Fibroblast of skin of scalp (primary cell): ENCODE measurements at places on chromosomes 3 and 15.
A peak's percentile ranks its signal among the peaks of the same experiment; 100 is the strongest.

DNA sequence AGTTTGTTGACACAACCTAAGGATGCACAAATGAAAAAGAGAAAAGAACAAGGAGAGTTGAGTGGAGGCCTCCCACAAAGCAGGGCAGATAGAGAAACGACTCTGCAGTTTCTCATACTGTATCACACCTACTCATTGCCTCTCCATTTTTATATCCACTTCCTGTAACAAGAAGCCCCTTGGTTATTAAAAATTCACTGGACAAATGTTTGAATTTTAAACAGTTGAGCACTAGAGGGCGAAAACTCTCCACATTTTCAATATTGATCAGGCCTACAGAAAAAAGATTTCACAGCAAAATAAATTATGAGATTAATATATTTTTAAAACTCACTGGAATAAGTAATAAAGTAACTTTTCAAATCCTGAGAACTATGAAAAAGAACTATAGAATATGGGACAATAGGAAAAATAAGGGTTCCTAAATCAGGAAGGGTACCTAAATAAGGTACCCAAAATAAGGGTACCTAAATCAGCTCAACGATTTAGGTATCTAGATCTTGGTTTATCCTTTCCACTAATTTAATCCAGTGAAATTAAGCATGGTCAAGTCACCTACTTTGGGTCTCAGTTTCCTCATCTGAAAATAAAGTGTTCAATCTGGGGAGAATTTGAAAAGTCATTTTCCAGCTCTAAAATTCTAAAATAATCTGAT, 47.0 kb upstream of the PPIB start:
- peak; percentile 58 for DNase-seq

DNA sequence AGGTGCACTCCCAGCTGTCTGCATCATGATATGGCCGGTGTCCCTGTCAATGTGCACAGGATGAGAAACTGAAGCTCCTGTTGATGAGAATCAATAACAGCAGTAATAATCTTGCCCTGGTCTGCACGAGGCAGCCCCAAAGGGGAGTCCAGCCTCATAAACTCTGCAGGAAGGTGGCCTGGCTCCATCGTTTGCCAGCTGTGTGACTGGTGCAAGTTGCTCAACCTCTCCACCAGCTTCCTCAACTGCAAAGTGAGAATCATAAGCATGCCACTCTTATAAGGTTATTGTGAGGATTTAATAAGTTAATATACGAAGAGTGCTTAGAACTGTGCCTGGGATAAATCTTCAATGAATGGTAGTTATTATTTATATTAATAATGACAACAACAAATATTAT, 203.4 kb upstream of the HES1 start:
- no peak for DNase-seq

DNA sequence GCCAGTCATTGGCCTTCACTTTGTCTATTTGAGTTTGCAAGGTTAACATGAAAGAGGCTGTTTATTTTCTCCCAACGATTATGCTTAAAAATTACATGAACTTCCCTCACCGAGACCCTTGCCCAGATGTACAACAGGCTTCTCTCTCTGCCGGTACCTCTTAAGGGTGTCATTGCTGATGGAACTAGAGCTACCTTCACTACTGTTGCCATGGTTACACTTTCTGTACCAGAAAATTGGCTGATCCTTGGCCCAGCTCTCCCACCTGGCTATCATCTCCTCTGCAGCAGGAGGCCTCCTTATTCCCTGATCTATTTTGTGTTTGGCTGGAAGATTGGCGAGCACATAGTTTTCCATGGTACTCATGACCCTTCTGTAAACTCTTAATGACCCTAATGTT, 24.0 kb upstream of the LIPC start:
- DNase-seq, result no peak

DNA sequence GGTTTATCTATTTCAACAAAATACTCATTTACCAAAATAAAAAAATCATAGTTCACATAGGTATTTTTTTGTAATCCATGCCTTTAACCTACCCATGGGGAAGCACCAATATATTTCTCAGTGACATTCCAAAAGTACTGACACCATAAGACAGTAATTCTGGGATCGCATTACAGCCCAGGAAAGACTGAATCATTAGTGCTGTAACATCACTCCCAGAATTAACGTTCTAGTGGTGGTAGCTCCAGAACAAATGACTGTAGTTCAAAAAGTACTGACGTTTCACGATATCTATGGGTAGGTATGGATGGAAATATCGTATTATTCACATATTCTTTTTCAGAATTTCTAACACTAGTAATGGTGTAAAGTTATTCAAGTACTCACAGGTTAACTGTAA, 54.3 kb upstream of the NEK10 start:
- DNase-seq, result peak; percentile 72

DNA sequence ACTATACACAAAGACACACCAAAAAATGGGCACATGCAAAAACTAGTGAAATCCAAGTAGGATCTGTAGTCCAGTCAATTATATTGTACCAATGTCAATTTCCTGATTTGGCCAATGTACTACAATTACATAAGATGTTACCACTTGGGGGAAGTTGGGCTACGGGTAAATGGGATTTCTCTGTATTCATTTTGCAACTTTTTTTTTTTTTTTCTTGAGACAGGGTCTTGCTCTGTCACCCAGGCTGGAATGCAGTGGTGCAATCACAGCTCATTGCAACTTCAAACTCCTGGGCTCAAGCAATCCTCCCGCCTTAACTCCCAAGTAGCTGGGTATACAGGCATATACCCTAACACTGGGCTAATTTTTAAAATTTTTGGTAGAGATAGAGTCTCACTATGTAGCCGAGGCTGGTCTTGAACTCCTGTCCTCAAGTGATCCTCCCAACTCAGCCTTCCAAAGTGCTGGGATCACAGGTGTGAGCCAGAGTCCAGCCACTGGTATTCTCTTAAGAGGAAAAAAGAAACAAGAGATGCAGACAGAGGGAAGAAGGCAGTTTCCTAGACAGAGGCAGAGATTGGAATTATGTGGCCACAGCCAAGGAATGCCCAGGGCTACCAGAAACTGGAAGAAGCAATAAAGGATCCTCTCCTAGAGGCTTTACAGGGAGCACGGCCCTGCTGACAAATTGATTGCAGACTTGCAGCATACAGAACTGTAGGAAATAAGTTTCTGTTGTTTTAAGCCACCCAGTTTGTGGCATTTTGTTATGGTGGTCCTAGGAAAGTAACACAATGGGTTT, 33.3 kb downstream of the TFDP2 start:
- DNase-seq, result peak; percentile 6

GRCh38 chr3:162678941-162679340, 1182.3 kb downstream of the OTOL1 start:
- DNase-seq, result no peak

DNA sequence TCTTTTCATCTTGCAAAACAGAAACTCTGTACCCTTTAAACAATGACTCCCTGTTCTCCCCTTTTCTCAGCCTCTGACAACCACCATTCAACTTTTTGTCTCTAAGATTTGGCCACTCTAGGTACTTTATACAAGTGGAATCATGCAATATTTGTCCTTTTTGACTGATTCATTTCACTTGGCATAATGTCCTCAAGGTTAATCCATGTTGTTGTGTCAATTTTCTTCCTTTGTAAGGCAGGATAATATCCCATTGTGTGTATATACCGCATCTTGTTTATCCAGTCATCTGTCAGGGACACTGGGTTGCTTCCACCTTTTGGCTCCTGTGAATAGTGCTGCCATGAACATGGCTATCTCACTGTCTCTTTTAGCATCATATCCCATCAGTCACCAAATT, 10.3 kb downstream of the USP13 start:
- no peak for DNase-seq

- DNase-seq, result no peak
Observed at GRCh38 chr15:92877416-92877815, 22.7 kb upstream of the CHD2 start.

DNA sequence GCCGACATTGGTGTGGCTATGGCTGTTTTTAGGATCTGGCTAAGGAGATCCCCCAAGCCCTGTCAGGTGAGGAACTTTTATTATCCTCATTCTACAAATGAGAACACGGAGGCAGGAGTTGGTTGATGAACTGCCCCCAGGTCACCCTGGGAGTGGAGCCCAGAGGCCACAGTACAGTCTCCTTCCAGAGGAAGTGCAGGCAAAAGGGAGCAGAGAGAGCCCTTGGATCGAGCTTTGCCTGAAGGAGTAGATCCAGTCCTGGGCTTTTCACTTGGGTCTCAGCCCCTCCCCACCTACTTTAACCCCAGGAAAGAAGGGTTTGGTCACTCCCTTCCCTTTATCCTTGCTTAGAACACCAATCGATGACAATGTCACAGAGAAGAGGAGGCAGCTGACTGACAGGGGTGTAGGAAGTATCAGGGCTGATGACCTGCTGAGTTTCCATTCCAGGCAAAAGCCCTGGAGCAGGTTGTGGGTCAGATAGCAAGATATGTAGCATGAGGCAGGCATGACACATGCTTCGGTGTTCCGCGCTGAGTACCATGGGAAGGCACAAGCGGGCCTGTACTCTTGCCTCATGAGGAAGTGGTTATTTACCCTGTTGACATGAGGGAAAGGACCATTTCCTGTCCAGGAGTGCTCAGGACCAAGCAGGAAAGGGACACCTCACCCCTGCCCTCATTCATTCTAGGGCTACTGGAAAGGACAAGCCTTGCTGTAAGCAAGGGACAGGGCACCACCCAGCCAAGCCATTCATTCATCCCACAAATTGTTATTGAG, 5.8 kb upstream of the PLA2G4D start:
- DNase-seq, result no peak

GRCh38 chr3:99731499-99731898, 86.2 kb upstream of the CMSS1 start:
- no peak for DNase-seq

DNA sequence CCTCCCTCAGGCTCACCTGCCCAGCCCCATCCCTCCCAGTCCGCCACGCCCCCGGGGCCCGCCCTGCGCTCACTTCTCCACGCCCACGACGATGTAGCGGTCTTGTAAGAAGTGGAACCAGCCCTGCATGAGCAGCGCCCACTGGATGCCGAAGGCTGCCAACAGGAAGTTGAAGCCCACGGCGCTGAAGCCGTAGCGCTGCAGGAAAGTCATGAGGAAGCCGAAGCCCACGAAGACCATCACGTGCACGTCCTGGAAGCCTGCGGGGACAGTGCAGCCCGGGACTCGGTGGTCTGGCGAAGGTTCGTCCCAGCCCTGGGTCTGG, 9.7 kb downstream of the RHCG start:
- no peak for DNase-seq

- DNase-seq, result no peak
Observed at GRCh38 chr3:17398959-17399551, 343.4 kb downstream of the TBC1D5 start.

- no peak for DNase-seq
Observed at GRCh38 chr15:60162251-60162967, 158.3 kb downstream of the FOXB1 start.

DNA sequence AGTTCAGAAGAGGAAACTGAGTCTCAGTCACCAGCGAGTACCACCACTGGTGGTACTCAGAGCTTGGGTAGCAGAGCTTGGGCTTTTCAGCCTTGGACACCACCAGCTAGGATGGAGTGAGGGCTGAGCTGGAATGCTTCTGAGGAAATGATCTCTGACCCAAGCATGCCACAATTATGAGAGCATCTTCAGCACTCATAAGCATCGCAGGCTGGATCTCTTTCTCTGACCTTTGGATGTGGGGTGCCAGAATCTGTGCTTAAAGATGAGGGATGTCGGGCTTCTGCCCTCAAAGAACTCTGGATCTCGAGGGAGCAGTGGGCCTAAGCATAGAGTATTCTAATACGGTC, 36.4 kb downstream of the ZNF710 start:
- peak; percentile 46 for DNase-seq

DNA sequence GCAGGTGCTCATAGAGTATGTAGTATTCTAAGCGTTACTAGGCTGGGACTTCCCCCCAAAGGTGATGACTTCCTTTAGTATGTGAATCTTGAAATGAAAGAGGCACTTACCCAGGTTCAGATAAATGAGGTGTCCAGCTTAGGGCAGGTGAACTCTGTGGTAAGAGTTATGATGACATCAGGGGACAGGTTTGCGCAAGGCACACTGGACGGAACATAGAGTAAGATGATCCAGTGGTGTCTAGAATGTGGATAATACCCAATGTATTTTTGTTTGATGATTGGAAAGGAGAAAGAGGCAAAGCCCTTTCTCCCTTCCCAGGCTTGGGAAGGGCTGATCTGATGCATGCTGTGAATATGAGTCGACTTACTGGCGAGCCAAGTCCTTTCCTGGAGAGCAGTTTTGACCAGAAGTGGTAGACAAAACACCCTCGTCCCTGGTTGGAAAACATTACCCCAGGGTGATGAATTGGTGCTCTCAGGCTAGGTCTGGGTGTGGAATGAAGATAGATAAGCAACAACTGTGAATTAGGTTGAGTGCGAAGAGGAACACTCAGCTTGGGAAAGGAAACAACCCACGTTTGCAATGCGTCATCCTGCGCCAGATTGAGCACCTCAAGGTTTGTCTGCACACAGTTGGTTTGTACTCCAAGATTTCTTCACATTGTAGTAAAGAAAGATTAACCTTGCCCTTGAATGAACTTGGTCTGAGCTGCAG, 124.2 kb downstream of the GHSR start:
- DNase-seq, result peak; percentile 64

DNA sequence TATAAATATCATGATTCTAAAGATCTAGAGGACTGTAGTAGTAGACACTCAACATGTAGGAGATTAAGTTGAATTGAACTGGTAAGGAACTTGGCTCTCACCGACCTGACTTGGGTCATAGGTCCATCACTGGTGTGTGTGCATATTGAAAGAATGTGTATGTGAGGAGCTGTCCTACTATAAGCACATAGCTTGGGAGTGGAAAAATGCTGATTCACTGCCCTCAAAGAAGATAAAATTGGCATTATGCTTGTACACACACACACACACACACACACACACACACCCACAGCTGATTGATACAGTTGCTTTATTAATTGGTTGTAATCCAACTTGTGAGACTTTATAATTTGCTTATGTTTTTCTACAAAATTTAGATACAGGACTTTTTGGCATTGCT, 411.0 kb upstream of the NR2F2 start:
- no peak for DNase-seq

DNA sequence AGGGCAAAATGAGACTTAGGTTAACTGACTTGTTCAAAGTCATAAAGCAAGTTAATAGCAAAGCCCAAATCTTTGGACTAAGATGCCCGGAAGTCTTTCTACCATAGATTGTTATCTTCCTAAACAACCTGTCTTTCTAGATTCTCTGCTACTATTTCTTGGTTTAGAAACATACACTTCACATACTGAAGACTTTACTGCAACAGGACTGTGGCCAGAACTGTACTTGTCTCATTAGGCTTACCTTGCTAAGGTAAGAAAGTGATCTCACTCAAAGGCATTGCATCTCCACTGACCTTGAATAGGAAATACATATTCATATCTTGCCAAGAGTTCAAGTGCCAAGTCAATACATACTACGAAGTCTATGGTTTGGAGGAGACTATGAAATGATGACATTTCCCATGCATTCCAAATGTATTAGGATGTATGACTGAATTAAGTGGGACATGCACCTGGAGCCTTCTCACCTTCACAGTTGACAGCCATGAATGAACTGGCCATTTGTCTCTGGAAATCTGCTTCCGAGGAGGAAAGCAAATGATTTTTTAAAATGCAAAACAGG, 5.0 kb downstream of the ZDHHC3 start:
- no peak for DNase-seq
